ENCODE measurements at places on chromosomes 4 and X.

DNA sequence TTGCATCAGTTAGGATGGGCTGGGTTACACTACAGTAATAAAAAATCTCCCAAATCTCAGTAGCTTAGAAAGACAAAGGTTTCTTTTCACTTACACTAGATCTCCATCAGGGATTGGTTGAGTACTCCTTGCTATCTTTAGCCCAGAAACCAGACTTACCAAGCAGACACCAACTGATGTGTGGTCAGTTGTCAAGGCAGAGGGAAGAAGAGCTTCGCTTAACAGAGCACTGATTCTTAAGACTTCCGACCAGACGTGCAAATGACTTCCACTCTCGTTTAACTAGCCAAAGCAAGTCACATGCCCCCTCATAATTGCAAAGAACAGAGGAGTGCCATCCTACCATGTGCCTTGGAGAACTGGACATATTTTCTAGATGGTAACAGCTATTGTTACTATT is 5.7 kb upstream of the ZNF518B start:
- no peak for DNase-seq

GRCh38 chr4:24298911-24299310 is 285.4 kb downstream of the DHX15 start:
- DNase-seq: no peak

DNA sequence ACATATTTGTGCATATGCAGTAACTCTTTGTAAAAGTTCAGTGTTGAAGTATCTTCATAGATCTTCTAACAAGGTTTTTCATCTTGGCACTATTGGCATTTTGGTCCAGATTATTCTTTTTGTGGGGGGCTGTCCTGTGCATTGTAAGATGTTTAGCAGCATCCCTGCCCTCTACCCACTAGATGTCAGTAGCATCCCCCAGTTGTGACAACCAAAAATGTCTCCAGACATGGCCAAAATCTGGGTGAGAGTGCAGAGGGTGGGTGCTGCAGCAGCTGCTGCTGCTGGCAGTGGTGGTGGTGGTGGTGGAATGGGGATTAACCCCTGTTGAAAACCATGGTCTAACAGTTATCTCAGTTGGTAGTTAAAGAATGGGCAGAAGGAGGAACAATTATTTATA is 370.0 kb downstream of the GPAT3 start:
- peak; percentile 29 for DNase-seq

- DNase-seq: no peak
Observed at GRCh38 chrX:45986971-45987370, 558.2 kb downstream of the ZNF674 start.

GRCh38 chr4:17589355-17589754 is 12.4 kb downstream of the LAP3 start:
- DNase-seq: no peak

GRCh38 chr4:66556651-66557278 is 886.5 kb upstream of the EPHA5 start:
- no peak for DNase-seq

GRCh38 chrX:46957297-46957696 is 45.1 kb downstream of the JADE3 start:
- DNase-seq: no peak

DNA sequence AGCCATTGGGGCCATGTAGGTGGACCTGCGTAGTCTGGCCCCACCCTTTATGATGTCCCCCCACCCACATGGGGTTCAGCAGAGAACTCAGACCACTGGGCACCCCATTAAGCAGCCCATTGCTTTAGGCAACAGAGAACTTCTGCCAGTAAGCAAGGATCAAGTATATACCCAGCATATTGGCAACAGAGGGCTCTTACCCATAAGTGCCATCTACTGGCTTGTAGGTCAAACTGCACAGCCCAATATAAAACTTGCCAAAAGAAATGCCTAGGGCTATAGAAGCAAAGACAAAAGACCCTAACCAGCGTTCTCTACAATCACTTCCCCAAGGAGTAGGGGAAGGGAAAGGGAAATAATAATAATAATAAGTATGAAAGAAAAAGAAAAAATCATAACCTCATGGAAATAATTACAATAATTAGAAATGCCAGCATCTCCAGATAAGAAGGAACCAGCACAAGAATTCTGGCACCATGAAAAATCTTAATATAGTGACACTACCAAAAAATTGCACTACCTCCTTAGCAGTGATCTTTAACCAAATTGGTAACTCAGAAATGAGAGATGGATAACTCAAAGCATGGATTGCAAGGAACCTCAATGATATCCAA is 1090.7 kb downstream of the FAT4 start:
- DNase-seq: no peak

DNA sequence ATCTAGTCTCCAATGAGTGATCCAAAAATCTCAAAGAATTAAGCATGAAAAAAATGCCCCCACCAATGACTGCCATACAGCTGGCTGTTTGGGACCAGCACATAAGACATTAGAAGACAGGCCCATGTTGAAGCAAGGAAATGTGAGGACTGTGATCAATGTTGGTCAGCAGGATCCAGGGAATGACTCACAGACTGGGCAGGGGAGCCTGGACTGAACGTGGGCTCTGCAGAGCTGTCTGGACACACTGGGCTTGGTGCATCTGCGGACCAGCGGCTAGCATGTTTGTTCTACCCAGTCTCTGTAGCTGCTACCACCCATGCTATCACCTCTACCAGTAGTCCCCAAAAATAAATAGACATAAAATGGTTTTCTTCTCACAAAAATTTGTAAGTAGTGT is 108.6 kb downstream of the PALLD start:
- no peak for DNase-seq

DNA sequence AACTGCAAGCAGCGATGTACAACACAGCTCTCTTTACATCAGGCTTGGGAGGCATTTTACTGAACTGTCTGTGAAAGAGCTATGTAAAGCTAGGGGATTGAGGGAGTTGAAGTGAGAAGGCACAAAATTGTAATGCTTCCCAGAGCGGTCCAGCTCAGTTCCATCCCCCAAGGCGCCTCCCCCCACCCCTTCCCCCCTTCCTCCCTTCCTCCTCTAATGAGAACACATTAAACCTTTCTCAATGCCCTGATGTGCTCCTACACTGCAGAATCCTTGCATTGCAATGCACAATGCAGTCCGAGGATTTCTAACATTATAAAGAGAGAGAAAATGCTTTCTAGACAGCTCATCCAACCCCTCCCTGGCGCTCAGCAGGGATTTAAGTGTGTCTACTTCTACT is 73.9 kb downstream of the CXXC4 start:
- no peak for DNase-seq

DNA sequence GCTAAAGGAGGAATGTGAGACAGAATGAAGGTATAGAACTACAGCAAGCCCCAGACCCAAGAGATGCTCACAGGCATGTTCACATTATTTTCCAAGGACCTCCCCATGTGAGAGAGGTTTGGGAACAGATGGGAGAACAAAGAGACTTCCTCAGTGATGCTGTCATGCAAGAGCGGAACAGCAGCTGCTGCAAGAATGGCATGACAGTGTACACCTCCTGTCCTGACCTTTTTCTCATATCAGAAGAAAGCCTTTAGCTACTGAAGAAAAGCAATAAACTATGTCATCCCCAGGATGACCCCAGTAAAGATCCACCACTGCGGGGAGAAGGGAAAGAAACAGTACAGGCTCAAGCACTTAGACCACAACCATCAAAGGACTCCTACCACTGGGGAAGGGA is 7.2 kb downstream of the PRDM5 start:
- no peak for DNase-seq

- DNase-seq: no peak
Observed at GRCh38 chr4:108371282-108371681, 202.6 kb upstream of the LEF1 start.

DNA sequence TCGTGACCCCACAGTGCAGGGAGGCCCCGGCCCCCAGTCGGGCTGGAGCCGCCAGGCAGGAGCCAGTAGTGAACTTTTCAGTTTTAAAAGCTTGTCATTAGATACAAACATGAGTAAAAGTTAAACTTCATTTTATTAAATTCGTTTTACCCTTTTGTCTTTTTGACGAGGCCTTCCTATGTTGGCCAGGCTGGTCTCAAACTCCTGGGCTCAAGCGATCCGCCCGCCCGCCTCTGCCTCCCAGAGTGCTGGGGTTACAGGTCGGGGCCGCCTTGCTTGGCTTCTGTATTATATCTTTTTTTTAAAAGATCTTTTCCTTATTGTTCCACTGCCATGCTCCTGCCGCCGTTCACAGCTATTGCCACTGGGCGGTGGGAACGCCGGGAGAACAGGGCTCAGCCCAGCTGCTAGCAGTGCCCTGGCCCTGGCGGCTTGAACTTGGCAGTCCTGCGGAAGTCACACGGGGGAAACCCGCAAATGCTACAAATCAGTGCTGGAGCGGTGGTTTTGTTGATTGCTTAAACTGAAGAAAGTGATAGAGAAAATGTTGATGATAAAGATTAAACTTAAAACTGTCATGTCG is 968 bp upstream of the NELFA start:
- DNase-seq: peak; percentile 18
